MV-4-11 (cell line): ENCODE measurements at places on chromosomes 7 and 10.

- no peak for DNase-seq
Measured at GRCh38 chr7:128742206-128742605, 3.0 kb downstream of the CALU start.

- DNase-seq = no peak
Measured at GRCh38 chr7:158050978-158051651, 536.5 kb downstream of the PTPRN2 start.

- peak; percentile 23 for DNase-seq
Measured at GRCh38 chr7:81469869-81470723, 299.8 kb downstream of the HGF start.

DNA sequence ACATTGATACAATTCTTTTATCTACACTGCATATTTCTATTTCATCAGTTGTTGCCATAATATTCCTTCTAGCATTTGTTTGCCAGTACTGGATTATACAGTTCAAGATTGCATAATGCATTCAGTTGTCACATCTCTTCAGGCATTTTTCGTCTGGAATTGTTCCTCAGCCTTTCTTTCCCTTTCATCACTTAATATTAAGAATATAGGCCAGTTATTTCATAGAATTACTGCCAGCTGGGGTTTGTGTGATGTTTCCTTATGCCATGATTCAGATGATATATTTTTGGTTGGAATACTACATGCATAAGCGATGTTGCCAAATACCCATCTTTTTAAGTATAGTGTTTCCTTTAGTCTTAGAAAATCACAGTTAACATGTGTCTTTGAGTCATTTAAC, 20.8 kb downstream of the KIFBP start:
- DNase-seq = no peak

DNA sequence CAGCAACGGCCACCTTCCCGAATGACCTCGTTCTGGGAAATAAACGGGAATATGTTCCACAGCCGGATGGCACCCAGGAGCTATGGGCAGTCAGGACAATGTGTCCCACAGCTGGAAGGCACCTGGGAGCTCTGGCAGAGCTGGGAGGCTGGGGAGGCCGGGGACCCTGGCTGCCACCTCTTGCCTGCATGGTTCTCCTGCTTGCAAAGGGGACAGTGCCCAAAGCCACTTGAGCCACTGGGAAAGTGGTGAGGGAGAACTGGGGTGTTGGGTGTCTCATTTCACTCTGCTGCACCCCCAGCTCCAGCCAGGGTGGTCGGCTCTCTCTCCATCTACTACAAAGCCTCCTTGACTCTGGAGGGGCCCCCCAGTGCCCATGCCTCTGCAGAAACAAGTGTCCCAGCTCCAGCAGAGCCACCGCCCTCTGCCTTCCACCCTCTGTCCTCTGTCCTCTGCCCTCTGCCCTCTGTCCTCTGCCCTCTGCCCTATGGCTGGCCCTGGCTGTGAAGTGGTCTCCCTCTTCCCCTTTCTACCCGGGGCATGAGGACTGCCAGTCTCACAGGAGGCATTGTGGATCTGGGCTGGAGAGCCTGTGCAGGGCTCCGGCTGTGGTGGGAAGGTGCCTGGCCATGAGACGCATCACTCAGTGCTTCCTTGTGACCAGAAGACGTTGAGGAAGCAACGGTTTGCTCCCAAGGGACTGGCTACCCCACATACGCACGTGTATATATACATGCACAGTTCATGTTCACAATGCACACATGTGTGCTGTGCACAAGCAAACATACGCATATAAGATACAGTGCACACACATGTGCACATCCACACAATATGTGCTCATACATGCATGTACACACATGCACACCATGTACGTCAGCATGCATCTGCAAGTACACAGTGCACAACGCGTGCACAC, 21.5 kb upstream of the INPP5A start:
- peak; percentile 43 for DNase-seq

GRCh38 chr7:46850563-46851330, 731.2 kb downstream of the TNS3 start:
- DNase-seq = no peak

GRCh38 chr10:132869621-132870020, 72.7 kb downstream of the CFAP46 start:
- no peak for DNase-seq

DNA sequence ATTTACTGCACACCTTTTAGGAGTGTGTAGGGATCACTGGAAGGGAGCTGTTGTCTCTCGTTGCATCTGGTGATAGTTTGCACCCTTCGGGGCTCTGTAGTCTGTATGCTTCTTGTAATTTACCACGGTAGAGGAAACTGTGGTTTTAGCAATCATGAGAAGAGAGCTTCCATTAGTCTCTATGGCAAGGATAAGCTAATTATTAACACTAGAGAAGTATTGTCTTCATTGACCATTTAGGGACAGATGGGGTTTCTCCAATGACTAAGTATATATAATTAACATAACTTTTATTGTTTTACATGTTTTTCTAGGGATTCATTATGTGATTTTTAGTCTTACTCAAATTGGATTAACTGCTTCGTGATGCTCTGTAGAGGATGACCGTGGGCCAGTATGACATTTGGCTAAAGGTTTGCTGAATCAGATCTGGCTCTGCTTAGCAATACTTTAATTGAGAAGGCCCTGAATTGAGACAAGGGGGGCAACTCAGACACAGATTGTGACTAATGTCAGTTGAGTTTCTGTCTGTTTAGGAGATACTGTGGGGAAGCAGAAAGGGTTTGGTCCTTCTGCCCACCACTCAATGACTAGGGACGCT, 8.7 kb downstream of the SLC18A2 start:
- DNase-seq = no peak

DNA sequence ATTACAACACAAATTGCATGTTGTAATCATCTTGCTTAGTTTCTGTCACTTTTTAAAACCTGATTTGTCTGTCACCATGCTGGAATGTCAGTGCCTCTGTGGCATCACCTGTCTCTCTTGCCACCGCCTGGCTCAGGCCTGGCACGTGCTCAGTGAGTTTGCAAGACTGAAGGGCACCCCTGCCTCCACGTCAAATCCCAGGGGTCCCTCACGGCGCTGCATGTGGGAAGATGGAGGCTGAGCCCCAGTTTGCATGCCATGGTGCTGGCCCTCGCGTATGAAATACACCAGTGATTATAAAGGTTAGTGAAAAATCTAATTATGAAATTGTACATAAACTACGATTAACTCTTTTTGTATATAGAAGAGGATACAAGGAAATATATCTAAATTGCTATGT, 51.9 kb upstream of the VIPR2 start:
- DNase-seq = no peak

- no peak for DNase-seq
Measured at GRCh38 chr10:48472501-48473069, 132.3 kb downstream of the ARHGAP22 start.

- DNase-seq = no peak
Measured at GRCh38 chr7:32929430-32930143, 27.7 kb upstream of the FKBP9 start.

GRCh38 chr7:77838929-77839491, 40.4 kb downstream of the PHTF2 start:
- no peak for DNase-seq

GRCh38 chr7:140197218-140197890, 20.6 kb upstream of the KDM7A start:
- no peak for DNase-seq
